ENCODE measurements at places on chromosomes 13 and 19.

GRCh38 chr13:38590796-38591507, 95.9 kb upstream of the FREM2 start:
- DNase-seq, result no peak

DNA sequence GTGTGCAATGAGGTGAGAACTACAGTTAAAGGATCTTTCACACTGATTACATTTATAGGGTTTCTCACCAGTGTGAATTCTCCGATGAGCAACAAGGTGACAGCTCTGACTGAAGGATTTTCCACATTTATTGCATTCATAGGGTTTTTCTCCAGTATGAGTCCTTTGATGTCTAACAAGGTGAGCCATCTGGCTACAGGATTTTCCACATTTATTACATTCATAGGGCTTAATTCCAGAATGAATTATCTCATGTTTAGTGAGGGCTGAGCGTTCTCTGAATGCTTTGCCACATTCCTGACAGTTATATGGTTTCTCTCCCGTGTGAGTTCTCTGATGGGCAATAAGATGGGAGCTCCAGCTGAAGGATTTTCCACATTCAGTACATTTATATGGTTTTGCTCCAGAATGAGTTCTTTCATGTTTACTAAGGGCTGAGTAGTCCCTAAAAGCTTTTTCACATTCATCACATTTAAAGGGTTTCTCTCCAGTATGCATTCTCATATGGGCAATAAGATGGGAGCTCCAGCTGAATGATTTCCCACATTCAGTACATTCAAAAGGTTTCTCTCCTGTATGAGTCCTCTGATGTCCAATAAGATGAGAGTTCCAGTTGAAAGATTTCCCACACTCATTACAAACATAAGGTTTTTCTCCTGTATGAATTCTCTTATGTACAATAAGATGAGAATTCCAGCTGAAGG, 4.4 kb upstream of the C19orf18 start:
- no peak for DNase-seq

- DNase-seq, result no peak
Observed at GRCh38 chr13:62704875-62705274, 1289.2 kb upstream of the PCDH20 start.

DNA sequence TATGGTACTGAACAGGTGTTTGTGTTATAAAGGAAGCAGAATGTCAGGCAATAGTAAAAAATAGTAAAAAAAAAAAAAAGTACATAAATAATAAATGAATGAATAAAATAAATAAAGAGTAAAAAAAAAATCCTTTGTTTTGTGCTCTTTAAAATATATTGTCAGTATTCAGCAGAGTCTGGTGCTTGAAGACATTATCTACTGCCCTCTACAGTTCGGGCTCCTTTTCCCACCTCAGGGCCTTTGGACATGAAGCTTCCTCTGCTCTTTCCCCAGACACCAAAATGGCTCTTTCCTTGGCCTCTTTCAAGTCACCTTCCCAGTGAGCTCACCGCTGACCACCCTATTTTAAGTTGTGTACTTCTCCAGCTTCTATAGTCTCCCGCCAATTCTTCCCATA, 137.5 kb downstream of the TNFRSF19 start:
- no peak for DNase-seq

DNA sequence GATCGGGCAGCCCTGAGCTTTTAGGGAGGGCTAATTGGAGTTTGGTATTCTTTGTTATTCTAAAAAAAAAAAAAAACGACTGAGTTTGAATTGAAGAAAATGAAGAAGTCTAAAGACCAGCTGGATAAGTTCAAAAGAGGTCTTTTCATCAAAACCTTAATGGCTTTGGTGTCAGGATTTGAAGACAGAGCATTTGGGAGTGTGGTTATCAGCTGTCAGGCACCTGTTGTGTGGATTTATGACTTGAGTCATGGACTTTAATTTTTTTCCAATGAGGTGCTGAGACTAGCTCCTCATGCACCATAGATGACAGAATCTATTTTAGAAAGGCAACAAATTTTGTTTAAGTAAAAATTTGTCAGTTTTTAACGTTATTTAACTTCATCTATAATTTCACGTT, 72.5 kb downstream of the FREM2 start:
- no peak for DNase-seq

GRCh38 chr13:107585469-107586180, 629.7 kb downstream of the LIG4 start:
- no peak for DNase-seq

DNA sequence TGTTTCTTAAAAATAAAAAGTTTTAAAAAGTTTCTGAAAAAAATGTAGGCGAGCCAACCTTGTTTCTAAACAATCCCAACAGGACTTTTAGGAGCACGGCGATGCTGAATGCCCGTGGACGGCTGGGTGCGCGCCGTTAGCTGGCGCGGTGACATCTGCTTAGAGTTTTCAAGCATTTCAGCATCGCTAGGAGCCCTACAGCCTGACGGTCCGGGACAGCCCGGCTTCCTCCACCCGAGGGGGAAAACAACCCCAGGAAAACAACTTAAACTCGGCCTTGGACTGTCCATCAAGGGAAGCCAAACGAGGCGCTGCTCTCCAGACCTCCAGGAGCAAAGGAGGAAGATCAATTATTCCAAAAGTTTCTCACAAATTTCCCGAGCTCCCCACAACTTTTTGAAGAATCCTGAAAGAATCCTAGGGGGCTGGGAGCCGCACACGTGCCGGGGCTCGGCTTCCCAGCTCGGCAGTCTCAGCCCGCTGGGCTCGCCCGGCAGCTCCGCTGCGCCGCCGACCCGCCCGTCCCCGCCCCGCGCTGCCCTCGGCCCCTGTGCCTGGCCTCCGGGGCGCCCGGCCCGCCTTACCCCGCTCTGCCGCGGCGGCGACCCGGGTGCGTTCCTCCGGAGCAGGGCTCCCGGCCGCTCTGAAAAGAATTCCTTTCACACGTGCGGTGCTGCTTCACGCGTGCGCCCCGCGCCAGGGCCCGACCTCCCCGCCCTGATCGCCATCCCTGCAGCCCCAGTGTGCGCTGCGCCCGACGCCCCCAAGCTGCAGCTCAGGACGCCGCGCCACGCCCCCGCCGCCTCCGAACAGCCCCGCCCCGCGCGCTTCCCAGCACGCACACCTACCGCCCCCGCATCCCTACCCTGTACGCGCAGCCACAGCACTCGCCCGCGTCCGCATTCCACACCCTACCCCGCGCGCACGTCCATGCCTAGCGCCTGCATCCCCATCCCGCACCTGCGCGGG, at the start of gene GJA3:
Gene GJA3 (minus strand): TSS at position 747 of the 969 bp plus-strand sequence. CDS start 17,764 bp downstream, outside the sequence.
- peak; percentile 75 for DNase-seq

DNA sequence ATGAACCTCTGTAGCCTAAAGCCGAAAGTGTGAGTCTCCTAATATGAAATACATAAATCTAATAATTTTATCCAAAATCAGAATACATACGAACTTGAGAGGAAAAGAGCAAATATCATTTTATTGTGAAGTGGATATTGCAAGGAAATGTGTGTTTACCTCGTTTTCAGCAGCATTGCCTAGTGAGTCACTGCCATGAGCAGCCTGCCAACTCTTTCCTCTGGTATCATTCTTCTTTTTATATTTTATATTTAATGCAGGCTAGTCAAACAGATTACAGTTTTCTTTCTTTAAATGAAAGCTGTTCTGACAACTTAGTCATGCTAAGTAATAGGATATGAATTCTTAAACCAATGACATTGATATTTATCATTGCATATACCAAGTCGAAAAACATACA, 44.2 kb downstream of the EDNRB start:
- DNase-seq, result no peak

DNA sequence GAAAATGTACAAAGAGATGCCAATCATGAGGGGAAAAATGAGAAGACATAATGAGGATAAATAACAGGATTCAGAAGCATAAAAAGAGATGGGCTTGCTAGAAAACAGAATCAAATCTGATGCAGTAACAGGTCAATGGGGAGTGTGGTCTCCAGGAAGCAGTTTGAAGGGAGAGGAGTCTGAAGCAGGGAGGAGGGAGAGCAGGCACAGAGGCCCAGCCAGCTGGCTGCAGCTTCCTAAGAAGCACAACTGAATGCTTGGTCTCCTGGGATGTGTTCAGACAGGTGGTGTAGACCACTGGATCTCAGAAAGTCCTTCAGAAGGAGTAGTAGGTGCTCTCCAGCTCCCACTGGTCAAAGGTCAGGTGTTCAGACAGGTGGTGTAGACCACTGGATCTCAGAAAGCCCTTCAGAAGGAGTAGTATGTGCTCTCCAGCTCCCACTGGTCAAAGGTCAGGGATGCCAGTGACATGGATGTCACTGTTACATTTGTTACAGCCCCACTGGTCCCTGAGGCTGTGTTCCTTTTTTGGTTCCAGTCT, 68.3 kb upstream of the UBAC2 start:
- DNase-seq, result no peak

DNA sequence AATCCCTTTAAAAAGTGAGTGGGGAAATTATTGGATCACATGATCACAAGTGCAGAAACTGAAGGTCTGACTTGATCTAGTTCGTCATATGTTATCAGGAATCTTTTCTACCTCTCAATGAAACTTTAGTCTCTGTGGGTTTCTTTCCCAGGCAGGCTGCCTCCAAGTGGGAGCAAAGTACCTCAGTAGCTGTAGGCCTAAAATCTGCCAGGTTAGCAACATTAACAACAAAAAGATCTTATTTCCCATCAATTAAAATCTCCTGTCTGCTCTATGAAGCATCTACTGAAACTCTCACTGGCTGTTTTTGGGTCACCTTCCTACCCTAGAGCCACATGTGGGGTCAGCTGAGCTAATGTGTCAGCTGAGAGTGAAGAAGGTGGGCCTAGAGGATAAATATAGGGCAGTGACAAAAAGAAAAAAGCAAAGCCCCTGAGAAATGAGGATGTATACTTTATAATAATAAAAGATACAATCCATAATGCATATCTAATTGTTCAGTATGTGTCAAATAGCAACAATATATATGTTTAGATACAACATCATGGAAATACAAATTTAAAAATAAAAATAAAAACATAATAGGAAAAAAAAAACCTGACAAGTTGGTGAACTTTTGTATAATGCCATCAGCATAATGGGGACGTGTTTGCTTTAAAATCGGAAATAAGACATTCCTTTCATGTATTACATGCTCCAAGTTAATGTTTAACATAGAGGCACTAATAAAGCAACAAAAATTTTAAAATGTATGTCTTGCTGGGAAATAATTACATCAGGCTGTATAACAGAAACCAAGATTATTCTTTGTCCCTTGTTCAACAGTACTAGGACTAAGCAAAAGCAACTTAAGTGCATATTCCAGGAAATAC, 141.1 kb downstream of the GPC5 start:
- DNase-seq, result peak; percentile 30

DNA sequence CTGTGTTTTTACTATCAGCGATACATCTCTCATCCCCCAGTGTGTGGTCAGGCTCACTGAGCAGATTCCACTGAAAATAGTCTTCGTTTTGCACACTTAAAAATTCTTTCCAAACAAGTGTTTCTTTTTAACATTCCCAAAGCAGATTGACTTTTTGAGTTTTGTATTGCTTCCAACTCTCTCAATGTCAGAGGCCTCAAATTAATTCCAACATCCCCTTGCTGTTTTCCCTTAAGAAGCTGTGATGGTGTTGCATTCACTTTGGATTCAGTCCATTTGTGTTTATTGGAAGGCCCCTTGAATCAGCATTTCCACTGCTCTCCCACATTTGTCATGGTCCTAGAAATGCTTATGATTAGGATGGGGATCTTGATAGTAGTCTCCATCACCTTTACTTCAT, 228.7 kb downstream of the KCNRG start:
- no peak for DNase-seq

DNA sequence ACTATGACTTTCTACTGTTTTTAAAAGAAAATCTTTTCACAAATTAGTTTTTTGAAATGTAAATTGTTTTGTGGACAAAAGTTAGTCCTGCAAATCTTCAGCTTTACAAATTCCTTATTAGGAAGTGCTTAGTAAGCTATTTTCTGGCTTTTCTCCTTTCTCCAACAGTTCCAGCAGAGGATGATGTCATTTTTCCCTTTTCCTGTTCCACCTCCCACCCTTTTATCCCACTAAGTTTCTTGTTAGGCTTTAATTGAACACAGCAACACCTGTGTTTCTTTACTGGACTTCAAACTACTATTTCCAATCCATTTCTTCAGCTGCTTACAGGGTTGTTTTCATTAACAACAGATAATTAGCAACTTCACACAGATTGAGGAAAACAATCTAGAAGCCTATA, 389.2 kb downstream of the NDFIP2 start:
- no peak for DNase-seq

GRCh38 chr19:27618006-27618405, 1594.9 kb downstream of the UQCRFS1 start:
- no peak for DNase-seq

DNA sequence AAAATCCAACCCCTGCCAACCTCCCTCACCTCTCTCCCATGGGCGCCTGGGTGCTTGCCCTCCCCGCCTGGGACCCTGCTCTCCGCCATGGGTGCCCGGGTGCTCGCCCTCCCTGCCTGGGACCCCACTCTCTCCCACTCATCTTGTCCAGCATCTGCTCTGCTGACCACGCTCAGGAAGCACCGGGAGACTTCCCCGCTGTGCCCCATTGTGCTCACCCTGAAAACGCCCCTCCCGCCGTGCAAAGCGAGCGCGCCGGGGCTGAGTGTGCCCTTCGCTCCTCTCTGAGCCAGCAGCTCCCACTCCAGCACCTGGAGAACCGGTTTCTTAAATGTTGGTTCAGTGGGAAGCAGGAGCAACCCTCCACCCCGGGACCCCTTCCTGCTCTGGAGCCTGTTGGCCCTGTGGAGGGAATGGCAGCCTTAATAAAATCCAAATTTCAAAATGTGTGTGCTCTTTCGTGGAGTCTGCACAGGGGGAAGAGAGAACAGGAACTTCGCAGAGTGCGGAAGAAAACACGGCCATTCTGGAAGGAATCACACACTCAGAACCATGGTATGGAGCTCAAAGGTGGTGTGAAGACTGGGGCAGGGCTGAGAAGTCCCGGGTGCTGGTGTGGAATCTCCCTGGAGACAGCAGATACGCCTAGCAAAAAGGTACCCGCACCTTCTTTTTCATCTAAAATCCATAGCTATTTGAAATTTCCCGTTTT, 23.1 kb upstream of the CDC16 start:
- DNase-seq, result no peak

DNA sequence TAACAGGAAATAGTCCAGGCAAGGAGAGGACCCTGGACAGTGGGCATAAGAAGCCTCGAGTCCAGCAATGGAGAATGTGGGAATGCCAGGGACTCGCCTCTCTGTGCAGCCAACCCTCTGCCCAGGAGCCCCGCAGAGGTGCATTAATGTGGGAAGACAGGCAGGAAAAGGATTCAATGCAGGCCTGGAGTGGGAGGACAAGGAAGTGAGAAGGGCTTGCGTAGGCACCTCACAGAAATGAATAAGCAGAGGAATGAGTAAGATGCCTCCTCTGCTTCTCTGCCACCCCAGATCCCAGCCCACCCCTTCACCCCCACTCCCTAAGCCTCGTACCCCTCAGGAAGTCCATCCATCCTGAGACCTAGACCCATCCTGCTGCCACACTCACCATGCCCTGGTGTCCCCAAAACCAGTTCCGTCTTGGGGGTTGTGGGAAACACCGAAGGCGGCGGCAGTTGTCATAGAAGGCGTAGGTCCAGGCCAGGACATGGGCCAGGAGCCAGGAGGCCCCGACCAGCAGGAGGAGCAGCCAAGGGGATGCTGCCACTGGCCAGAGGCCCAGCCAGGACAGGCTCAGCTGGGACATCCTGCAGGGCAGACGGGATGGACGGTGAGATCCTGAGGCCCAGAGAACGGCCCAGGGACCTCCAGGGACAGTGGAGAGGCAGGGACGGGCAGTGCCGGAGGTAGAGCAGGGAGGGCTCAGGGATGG, 692 bp downstream of the CYP4F2 start:
- no peak for DNase-seq

Data from SW480 (cell line).